ENCODE measurements at places on chromosomes 13 and 19.

GRCh38 chr13:112905990-112906641, 62.9 kb upstream of the MCF2L start:
- no peak for DNase-seq

DNA sequence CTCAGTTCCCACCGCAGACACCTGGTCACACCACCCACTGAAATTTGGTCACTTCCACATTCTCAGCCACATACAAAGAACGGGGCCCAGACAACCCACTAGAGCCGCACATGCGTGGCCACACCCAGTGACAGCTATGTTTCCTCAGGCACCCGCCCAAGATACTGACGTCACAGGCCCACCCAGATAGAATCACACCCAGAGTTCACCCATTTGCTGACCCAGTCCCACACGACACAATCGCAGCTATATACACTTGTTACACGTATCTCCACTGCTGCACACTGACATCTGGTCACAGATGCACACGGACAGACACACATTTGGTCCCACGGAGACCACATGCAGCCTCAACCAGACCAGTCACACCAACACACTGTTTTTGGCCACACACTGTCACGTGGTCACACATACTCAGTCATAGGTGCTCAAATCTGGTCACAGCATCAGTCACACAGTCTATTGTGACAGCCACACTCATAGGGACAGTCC, 2.9 kb downstream of the NUMBL start:
- peak; percentile 86 for DNase-seq

GRCh38 chr19:2627855-2628254, 74.6 kb downstream of the GNG7 start:
- peak; percentile 49 for DNase-seq

DNA sequence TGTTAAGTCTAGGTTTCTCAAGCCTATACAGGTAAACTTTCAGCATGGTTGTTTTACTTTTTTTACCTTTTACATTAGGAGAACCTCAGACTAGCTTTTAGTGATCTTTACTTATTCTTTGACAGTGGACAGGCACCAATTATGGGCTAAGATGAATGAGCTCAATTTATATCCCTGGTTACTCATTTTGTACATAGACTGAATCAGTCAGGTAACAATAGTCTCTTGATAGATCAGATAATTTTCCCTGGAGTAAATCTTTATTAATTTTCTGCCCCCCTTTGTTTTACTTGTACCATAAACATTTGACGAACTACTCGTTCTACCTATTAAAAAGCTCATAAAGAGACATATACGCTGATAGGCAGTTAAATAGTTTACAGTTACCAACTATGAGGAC, 22.8 kb downstream of the SPART start:
- DNase-seq: no peak

GRCh38 chr19:6718741-6719539, 1.5 kb downstream of the C3 start:
- no peak for DNase-seq

DNA sequence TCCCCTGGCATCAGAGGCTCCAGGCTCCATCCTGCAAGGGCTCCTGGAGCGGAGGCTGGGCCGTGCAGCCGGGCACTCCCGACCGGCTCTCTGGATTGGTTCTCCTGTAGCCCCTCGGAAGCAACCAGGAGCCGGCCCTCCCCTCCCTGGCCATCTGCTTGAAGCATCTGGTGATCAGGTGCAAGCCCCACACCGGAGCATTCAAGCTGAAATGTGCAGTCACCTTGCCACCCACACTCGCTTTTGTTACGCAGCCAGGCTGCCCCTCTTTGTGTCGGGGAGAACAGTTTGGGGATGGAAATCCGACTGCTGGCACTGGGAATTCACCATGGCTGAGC, 258.8 kb downstream of the ZNF536 start:
- DNase-seq: no peak

DNA sequence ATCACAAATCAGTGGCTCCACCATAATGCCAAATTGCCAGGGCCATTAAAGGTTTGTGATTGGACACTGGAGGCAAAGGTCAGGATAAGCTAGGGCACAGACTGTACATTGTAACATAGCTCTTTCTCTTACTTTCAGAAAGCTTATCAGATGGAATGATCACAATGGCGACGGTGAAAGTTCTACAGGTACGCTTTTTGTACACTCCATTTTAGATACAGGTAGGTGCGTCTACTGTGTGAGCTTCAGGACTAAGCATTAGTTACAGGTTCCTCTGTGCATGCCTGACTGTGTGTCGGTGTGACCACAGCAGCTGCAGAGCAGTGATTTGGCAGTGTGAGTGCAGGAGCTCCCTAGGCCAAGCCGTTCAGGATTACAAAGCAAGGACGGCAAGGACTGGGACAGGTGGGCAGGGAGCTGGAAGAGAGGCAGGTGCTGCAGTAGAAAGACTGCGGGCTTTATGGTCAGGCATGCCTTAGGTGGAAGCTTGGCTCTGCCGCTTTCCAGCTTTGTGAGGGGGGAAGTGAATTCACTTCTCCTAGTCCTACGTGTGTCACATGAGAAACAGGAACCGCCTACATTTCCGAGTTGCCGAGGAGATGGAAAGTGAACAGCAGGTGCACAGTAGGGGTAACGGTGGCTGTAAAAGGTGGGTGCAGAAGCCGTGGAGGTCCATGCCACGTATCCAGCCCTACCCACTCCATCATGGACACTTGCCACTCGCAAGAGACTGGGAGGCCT, 49.6 kb downstream of the MRPL57 start:
- no peak for DNase-seq

DNA sequence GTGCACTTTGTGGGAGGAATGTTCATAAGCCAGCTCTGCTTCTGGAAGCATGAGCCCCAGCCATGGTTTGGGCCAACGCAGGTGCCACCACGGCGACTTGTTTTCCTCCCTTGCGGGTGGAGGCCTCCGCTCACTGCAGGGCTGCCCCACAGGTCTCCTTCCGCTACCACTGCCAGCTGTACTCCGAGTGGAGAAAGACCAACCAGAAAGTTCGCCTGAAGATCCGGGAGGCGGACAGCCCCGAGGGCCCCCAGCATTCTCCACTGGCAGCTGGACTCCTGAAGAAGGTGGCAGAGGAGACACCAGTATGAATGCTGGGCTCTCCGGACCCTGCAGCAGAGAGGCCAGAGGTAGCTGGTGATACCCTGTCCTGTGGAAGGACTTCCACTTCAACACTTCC, 6.5 kb upstream of the HNRNPM start:
- no peak for DNase-seq

GRCh38 chr13:112664501-112665203, 25.2 kb upstream of the ATP11A start:
- DNase-seq: peak; percentile 47

DNA sequence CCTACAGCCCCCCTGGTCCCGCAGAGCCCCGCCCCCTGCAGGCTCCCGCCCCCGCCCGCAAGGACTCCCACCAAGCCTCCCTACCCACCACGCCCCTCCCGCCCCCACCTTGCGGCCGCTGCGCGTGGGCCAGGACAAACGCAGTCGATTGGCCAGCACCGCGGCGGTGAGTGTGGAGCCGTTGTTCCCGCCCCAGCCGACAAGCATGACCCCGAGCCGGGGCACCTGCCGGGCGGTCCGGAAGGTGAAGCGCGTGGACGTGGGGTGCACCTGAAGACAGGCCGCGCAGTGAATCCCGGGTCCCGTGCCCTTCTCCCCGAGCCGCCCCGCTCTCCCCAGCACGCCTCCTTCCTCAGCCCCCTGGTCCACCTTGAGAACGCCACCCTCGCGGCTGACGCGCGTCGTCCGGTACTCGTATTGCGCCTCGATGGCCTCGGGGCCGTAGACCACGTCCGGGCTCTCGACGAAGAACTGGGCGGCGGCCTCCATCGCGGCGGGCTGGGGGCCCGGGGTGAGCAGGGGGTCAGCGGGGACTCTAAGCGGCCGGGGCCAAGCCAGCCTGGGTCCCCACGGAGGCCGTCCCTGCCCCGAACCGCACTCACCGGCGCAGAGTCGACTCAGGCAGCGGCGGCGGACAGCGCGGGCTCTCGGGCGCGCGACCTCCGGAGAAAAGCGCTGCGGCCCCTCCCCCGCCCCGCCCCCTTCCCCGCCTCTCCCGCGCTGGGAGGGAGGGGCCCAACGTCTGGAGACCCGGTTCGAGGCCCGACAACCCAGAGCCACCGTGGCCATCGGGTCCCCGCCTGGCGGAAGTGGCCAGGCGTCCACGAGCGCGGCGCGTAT, at the start of gene ISYNA1:
Gene ISYNA1 (minus strand): TSS at position 643 of the 840 bp plus-strand sequence. CDS start 154 bp downstream, at position 489.
- peak; percentile 20 for DNase-seq

GRCh38 chr19:11963566-11964355, 1.1 kb upstream of the ZNF763 start:
- DNase-seq: peak; percentile 61

- DNase-seq: no peak
These were observed 5.9 kb downstream of the RTBDN start for GRCh38 chr19:12828494-12828893.

Data from IMR-90 (cell line).